ENCODE measurements at places on chromosomes 11 and 22. TPM values are rescaled to one million over a fixed set of nuclear protein-coding genes. Genes with fewer than 3 reads are reported as not detected.

Gene MS4A3
- not detected for total RNA-seq

Gene APOL4
- total RNA-seq: 0.16 TPM

Gene TPBGL
- 0.18 TPM for total RNA-seq

Gene KRTAP5-10
- not detected for total RNA-seq

Gene TBX10
- not detected for total RNA-seq

Gene PARVG
- total RNA-seq: 61.7 TPM

Gene CST6
- not detected for total RNA-seq

Gene TEX54
- not detected for total RNA-seq

Gene IRAG1
- total RNA-seq: not detected

DNA sequence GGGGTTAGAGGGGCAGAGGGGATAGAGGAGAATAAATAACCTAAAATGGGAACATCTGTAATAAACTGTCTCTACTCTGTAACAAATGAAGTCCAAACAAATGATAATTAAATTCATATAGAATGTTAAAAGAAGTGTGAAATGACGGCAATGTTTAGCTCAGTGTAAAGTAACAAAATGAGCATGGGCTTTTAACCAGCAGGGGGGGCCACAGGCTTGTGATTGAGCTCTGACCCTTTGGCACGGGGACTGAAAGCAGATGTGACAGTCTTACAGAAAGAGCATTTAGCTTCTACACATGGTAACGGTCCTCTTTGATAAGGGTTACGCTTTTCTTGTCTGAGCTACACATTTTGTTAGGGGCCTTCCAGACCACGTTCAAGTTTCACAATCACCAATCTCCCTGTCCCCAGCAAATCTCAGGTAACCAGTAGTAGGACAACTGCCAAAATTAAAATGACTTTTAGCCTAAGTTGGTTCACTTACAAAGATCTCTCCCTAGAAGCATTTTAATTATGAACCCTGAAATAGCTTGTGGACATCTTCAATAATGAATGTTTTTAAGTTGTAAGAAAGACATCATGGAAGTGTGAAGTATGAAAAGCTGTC, 262.5 kb downstream of the DCDC1 start:
- peak; percentile 75 for DNase-seq
- no peak overlapping the region for H3K4me3 ChIP-seq
- H3K36me3 ChIP-seq: no peaks in the 10 kb centered on the region
- peaks cover 2% of the 10 kb centered on the region for H3K27me3 ChIP-seq

DNA sequence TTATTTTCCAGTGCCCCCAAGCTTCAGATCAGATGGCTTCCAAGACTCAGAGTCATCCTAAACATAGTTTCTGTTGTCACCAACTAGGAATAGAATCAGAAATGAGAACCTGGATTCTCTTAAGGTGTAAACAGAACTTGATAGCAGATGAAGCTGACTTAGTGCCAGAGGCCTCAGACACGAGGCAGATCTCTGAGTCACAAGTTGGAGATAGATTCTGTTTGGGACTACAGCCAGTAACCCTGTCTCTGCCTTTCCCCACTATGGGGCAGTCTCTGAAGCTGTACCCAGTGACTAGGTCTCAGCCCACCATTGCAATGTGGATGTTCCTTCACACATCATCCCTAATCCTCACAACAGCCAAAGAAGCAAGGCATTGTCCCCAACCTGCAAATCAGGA, 25.4 kb downstream of the NEU3 start:
- H3K27ac ChIP-seq: no peak overlapping the region
- no peaks in the 10 kb centered on the region for H3K27me3 ChIP-seq
- H3K4me3 ChIP-seq: no peak overlapping the region
- DNase-seq: no peak

GRCh38 chr22:24841261-24841660, 35.2 kb downstream of the SGSM1 start:
- H3K4me1 ChIP-seq: no peaks in the 10 kb centered on the region
- no peak overlapping the region for H3K27ac ChIP-seq
- H3K27me3 ChIP-seq: no peaks in the 10 kb centered on the region
- no peak overlapping the region for H3K4me3 ChIP-seq
- no peak for DNase-seq

DNA sequence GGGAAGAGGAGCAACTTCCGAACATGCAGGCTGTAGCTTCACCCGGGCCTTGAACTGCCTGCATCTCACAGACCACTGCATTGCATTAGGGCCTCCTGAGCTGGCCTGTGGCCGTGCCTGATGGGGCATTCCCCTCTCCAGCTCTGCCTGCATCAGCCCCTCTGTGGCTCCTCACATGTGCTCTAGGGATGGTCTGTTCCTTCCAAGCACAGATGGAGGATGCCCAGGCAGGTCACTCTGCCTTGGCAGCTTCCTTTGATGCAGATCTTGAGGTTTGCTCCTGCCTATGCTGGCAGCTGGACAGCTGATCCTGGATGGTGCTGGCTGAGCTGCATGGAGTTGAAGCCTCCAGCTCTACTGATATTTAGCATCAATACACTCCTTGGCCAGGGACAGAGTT, 28.5 kb downstream of the AMPD3 start:
- peaks cover 20% of the 10 kb centered on the region for H3K36me3 ChIP-seq
- no peaks in the 10 kb centered on the region for H3K27me3 ChIP-seq
- H3K4me3 ChIP-seq: no peak overlapping the region
- H3K4me1 ChIP-seq: peaks cover 8% of the 10 kb centered on the region
- no peak overlapping the region for H3K27ac ChIP-seq

GRCh38 chr11:6737872-6738466, 33.8 kb downstream of the OR2AG2 start:
- H3K36me3 ChIP-seq: peaks cover 33% of the 10 kb centered on the region
- peak; percentile 76 for DNase-seq
- H3K4me3 ChIP-seq: no peak overlapping the region
- H3K27me3 ChIP-seq: no peaks in the 10 kb centered on the region

DNA sequence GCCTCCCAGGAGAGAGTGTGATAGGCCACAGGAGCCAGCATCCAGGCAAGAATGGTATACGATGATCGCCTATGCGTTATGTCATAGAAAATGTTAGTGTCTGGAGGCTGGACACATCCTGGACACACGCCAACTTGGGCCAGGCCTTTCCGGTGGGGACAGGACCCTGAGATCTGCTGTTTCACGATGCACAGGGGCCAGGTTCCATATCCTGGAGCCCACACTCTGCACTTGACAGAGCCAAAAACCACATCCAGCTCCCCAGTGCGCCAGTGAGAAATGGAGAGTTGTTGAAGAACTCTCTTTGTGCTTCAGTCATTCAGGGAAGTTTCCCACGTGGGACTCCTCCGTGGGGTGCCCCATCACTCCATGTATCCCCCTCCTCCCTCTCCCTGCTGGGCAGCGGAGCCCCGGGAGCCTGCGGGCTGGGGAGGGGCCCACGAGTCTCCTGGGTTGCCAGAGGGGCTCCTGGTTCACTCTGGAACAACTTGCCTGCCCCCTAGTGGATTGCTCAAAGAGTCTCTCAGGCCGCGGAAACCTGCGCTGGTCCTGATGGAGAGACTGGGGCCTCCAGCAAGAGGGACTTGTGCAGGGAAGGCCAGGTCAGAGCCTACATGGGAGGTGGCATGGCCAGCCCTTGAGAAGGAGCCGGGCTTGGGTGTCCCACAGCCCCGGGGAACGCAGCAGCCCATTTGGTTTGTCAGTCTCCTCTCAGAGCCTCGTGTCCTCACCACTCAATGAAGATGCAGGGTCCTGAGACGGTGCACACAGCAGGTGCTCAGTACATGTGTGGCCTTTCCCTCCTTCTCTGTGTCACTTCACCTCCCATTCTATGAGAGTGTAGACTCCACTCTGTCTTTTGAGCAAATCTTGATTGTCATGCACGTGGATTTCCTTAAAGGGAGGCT, 10.2 kb upstream of the LRRC32 start:
- DNase-seq: peak; percentile 82
- no peaks in the 10 kb centered on the region for H3K4me1 ChIP-seq
- no peak overlapping the region for H3K4me3 ChIP-seq
- H3K27me3 ChIP-seq: peaks cover 7% of the 10 kb centered on the region
- no peak overlapping the region for H3K27ac ChIP-seq

- H3K36me3 ChIP-seq: no peaks in the 10 kb centered on the region
- no peak for DNase-seq
- H3K4me1 ChIP-seq: no peaks in the 10 kb centered on the region
- no peaks in the 10 kb centered on the region for H3K27me3 ChIP-seq
- H3K4me3 ChIP-seq: no peak overlapping the region
Measured at GRCh38 chr11:37264783-37265182, 666.7 kb upstream of the RAG2 start.

GRCh38 chr22:42544686-42545085, 9.1 kb upstream of the SERHL2 start:
- H3K4me1 ChIP-seq: no peaks in the 10 kb centered on the region
- DNase-seq: no peak
- H3K27ac ChIP-seq: no peak overlapping the region
- H3K36me3 ChIP-seq: no peaks in the 10 kb centered on the region
- no peaks in the 10 kb centered on the region for H3K27me3 ChIP-seq

DNA sequence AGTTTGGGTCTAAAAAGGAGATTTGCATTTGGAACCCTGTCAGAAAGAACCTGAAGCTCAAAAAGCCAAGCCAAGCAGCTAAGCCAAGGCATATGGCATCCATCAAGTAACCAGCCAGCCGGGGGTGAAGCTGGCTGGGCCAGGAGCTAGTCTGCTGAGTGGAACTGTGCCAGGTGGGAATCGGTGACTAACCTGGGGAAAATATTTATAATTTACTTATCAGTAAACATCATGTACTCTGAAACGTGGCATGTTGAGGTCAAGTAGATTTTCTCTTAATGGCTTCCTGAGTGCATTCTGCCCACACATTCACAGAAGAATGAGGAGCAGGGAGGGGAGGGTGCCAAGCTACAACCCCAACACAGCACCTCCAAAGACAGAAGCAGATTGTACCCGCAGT, 70.5 kb upstream of the SESN3 start:
- DNase-seq: no peak
- peaks cover 26% of the 10 kb centered on the region for H3K4me1 ChIP-seq
- no peak overlapping the region for H3K4me3 ChIP-seq
- no peaks in the 10 kb centered on the region for H3K36me3 ChIP-seq

GRCh38 chr11:36699271-36699670, 101.2 kb upstream of the RAG2 start:
- peaks cover 27% of the 10 kb centered on the region for H3K27me3 ChIP-seq
- no peaks in the 10 kb centered on the region for H3K36me3 ChIP-seq
- no peak for DNase-seq
- H3K4me3 ChIP-seq: no peak overlapping the region
- peaks cover 5% of the 10 kb centered on the region for H3K4me1 ChIP-seq

GRCh38 chr11:12321217-12321937, 56.0 kb upstream of the PARVA start:
- no peaks in the 10 kb centered on the region for H3K27me3 ChIP-seq
- no peak overlapping the region for H3K4me3 ChIP-seq
- H3K4me1 ChIP-seq: peaks cover 18% of the 10 kb centered on the region

- no peak overlapping the region for H3K27ac ChIP-seq
- no peaks in the 10 kb centered on the region for H3K4me1 ChIP-seq
- no peaks in the 10 kb centered on the region for H3K36me3 ChIP-seq
- no peak overlapping the region for H3K4me3 ChIP-seq
- no peak for DNase-seq
Measured at GRCh38 chr11:116695657-116696254, 77.0 kb downstream of the BUD13 start.

DNA sequence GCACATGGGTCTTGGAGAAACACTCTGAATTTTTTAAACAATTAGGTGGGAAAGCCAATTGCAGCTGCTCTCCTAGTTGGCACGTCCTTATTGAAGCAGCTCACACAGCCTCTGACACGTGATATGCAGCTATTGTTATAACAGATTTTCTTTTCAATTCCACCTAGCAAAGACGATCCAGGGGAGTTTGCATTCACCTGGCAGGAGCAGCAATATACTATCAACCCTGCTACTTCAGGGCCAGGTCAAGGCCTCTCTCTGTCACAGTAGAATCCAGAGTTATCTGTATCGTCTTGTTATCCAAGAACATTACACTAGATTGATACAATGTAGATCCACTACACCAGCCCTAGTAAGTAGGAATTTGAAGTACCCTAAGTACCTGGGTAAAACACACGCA, 8.3 kb downstream of the KRTAP5-11 start:
- H3K27ac ChIP-seq: no peak overlapping the region
- H3K36me3 ChIP-seq: no peaks in the 10 kb centered on the region
- peaks cover 10% of the 10 kb centered on the region for H3K27me3 ChIP-seq
- no peak overlapping the region for H3K4me3 ChIP-seq
- no peak for DNase-seq
- H3K4me1 ChIP-seq: no peaks in the 10 kb centered on the region

GRCh38 chr22:22397292-22397870, 111.2 kb downstream of the ZNF280B start:
- no peaks in the 10 kb centered on the region for H3K36me3 ChIP-seq
- H3K27me3 ChIP-seq: peaks cover 4% of the 10 kb centered on the region
- no peak for DNase-seq

DNA sequence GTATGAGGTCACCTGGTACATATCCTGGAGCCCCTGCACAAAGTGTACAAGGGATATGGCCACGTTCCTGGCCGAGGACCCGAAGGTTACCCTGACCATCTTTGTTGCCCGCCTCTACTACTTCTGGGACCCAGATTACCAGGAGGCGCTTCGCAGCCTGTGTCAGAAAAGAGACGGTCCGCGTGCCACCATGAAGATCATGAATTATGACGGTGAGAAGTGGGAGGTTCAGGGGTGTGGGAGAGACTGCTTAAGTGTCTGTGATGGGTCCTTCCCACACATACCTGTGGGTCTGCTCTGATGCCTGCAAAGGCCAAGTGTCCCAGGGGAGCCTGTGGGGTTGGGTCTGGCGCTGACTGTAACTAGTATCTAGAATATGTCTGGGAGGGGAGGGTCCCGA, 3.9 kb downstream of the APOBEC3G start:
- no peak overlapping the region for H3K27ac ChIP-seq
- no peak for DNase-seq
- peaks cover 20% of the 10 kb centered on the region for H3K36me3 ChIP-seq
- peaks cover 39% of the 10 kb centered on the region for H3K4me1 ChIP-seq

DNA sequence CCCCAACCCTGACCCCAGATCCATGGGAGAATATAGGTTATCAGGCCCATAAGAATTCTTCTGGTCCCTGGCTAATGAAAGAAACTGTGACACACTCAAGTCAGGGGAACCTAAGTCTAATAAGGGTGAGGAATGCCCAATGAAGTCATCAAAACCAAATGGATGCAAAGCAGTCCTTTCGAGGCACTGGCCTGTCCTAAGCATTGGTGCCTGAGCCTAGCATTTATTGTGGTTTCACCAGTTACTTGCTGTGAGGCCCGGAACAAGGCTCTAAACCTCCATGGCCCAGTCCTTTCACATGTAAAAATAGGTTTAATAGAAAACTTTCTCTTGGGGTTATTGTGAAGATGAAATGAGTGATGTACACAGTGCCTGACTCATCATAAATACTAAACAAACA, 712.6 kb downstream of the DLG2 start:
- H3K4me3 ChIP-seq: no peak overlapping the region
- DNase-seq: no peak
- H3K27ac ChIP-seq: no peak overlapping the region
- H3K27me3 ChIP-seq: no peaks in the 10 kb centered on the region
- H3K36me3 ChIP-seq: no peaks in the 10 kb centered on the region

DNA sequence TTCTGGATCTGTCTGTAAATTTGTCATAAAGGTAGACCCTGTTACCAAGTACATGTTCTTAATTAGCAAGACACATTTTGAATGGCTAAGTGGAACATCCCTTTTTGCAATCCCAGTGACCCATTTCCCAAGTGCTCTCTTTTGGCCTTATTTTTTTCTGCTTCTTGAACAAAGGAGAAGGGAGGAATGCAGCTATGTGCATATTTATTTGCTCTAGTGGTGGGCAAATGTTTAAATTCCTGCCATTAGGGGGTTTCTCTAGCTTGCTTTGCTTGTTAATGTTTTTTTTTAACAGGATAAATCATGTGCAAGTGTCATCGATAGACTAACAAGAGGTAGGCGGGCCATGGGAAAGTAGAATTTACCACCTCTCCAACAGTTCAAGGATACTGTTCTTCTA, 135.7 kb downstream of the COMMD9 start:
- no peak overlapping the region for H3K27ac ChIP-seq
- H3K4me3 ChIP-seq: no peak overlapping the region
- peaks cover 18% of the 10 kb centered on the region for H3K27me3 ChIP-seq
- no peaks in the 10 kb centered on the region for H3K36me3 ChIP-seq

Data from activated CD4-positive, alpha-beta T cell treated with anti-CD3 and anti-CD28 coated beads for 36 hours (primary cell).